ENCODE measurements at places on chromosomes 5 and 9.

DNA sequence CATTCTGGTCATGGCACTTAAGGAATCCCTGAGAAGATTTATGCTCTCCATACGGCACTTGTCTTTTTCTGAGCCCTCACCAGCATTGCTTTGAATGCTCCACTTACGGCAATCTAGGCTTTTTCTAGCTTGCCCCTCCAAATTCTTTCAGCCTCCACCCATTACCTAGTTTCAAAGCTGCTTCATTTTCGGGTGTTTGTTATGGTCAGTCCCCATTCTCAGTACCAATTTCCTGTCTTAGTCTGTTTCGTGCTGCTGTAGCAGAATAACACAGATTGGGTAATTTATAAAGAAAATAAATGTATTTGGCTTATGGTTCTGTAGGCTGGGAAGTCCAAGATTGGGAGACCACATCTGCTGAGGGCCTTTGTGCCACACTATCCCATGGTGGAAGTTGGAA lies 42.0 kb downstream of the ARHGEF28 start:
- no peak overlapping the region for H3K4me3 ChIP-seq
- no peak overlapping the region for H3K27ac ChIP-seq
- H3K27me3 ChIP-seq = no peaks in the 10 kb centered on the region
- no peak for DNase-seq
- no peaks in the 10 kb centered on the region for H3K4me1 ChIP-seq

DNA sequence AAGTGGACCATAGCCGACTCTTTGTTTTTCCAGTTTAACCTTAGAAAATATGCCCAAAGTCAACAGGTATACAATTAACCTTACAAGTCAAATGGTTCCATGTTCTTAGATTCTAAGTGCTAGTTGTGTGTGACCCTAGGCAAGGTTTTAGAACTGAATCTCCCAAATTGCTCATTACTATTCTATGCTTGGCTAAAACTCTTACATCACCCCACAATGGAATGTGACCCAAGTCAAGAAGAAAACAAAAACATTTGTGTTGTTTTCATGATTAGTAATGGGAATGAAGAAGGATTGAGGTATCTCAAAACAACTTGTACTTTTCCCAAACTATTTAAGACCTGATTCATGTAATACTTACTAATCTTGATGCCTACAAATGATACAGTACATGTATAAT lies 159.2 kb downstream of the ARRDC3 start:
- no peak overlapping the region for H3K4me3 ChIP-seq
- H3K36me3 ChIP-seq = no peaks in the 10 kb centered on the region
- H3K27me3 ChIP-seq = no peaks in the 10 kb centered on the region
- no peak for DNase-seq

- no peak overlapping the region for H3K4me3 ChIP-seq
- H3K4me1 ChIP-seq = no peaks in the 10 kb centered on the region
- no peaks in the 10 kb centered on the region for H3K27me3 ChIP-seq
- no peak overlapping the region for H3K27ac ChIP-seq
Measured at GRCh38 chr5:103283120-103283519, 24.6 kb downstream of the MACIR start.

- no peaks in the 10 kb centered on the region for H3K4me1 ChIP-seq
- no peak for DNase-seq
- no peak overlapping the region for H3K27ac ChIP-seq
- H3K4me3 ChIP-seq = no peak overlapping the region
- H3K27me3 ChIP-seq = no peaks in the 10 kb centered on the region
- no peaks in the 10 kb centered on the region for H3K36me3 ChIP-seq
Measured at GRCh38 chr9:127336506-127337352, 60.2 kb upstream of the SLC2A8 start.

GRCh38 chr5:82676661-82677060 lies 398.5 kb upstream of the RPS23 start:
- DNase-seq = no peak
- no peaks in the 10 kb centered on the region for H3K36me3 ChIP-seq
- H3K4me3 ChIP-seq = no peak overlapping the region
- H3K4me1 ChIP-seq = no peaks in the 10 kb centered on the region
- no peaks in the 10 kb centered on the region for H3K27me3 ChIP-seq
- no peak overlapping the region for H3K27ac ChIP-seq

DNA sequence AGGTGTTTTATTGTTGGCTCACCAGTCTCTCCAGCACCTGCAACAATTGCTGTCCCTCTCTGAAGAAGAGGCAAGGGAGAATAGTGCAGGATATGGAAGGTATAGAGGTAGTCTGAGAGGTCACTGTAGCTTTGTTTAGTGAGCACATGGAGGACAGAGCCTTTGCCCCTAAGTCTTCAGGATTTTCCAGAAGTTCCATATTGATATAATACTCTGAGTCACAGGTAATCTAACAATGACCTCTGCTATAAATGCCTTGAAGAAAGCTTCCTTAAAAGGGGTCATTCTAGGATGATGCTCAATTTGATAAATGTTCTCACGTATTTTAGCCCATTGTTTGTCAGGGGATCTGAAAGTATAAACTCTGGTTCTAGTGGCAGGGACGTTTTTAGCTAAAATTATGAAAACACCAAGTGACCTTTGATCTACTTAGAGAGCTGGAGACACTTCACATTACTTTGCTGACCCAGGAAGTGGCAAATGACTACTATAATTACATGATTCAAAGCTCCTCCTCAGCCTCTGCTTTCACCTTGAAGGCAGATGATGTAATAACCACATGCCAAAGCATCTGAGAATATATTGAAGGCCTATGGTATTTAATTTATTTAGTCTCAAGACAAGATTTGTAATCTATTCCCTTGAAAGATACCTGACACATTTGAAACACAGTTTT lies 366.9 kb upstream of the NUDT12 start:
- H3K27me3 ChIP-seq = no peaks in the 10 kb centered on the region
- no peak overlapping the region for H3K27ac ChIP-seq
- no peak for DNase-seq

DNA sequence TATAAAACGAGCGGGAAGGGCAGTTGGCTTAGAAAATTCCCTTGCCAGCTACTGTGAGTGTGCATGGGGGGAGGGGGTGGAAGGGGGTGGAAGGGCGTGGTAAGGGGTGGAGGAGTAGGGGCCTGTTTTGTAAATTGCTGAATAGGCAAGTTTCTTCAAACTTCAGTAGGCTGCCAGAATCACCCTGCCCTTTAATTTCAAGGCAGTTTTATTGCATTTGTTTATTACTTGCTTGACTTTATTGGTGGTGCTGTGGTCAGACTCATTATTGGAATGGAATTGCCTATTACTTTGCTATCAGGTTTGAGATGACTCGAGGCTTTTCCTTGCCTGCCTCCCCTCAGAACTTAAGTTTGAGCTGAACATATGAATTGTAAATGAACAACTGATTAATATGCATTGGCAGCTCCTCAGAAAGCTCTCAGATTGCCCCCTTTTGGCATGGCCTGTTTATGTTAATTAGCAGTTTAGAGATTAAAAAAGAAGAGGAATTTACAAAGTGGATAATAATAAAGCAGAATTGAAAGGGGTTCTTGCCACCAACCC lies 76.0 kb downstream of the SEMA6A start:
- no peak for DNase-seq
- no peak overlapping the region for H3K4me3 ChIP-seq
- H3K4me1 ChIP-seq = no peaks in the 10 kb centered on the region

- H3K27me3 ChIP-seq = no peaks in the 10 kb centered on the region
- DNase-seq = no peak
- no peak overlapping the region for H3K27ac ChIP-seq
- H3K4me1 ChIP-seq = no peaks in the 10 kb centered on the region
- H3K36me3 ChIP-seq = no peaks in the 10 kb centered on the region
- no peak overlapping the region for H3K4me3 ChIP-seq
Measured at GRCh38 chr9:13110766-13111417, 168.6 kb downstream of the MPDZ start.

- no peak overlapping the region for H3K27ac ChIP-seq
- no peak overlapping the region for H3K4me3 ChIP-seq
Measured at GRCh38 chr9:107540164-107540561, 50.6 kb upstream of the KLF4 start.

GRCh38 chr9:122190597-122191381 lies 31.1 kb downstream of the MORN5 start:
- no peak overlapping the region for H3K4me3 ChIP-seq
- H3K36me3 ChIP-seq = no peaks in the 10 kb centered on the region
- no peak overlapping the region for H3K27ac ChIP-seq
- H3K27me3 ChIP-seq = no peaks in the 10 kb centered on the region
- H3K4me1 ChIP-seq = no peaks in the 10 kb centered on the region

DNA sequence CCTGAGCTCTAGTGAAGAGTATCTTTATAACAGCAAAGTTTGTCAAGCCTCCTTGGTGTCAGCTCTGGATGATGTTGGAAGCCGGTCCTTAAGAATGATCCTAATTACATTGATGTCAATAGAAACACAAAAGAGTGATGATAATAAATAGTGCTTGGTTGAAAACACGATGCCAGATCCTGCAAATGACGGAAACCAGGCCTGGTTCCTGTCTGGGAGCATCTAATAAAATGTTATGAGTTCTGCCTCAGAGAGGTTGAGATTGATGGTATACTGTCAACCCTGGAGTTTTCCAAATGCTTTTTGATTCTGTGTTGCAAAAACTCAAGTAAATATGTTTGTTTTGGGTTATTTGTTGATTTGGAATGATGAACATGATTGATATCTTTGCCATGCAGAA lies 23.3 kb downstream of the HMHB1 start:
- H3K4me1 ChIP-seq = peaks cover 3% of the 10 kb centered on the region
- no peaks in the 10 kb centered on the region for H3K27me3 ChIP-seq
- no peak overlapping the region for H3K4me3 ChIP-seq
- no peak overlapping the region for H3K27ac ChIP-seq
- no peaks in the 10 kb centered on the region for H3K36me3 ChIP-seq
- no peak for DNase-seq

DNA sequence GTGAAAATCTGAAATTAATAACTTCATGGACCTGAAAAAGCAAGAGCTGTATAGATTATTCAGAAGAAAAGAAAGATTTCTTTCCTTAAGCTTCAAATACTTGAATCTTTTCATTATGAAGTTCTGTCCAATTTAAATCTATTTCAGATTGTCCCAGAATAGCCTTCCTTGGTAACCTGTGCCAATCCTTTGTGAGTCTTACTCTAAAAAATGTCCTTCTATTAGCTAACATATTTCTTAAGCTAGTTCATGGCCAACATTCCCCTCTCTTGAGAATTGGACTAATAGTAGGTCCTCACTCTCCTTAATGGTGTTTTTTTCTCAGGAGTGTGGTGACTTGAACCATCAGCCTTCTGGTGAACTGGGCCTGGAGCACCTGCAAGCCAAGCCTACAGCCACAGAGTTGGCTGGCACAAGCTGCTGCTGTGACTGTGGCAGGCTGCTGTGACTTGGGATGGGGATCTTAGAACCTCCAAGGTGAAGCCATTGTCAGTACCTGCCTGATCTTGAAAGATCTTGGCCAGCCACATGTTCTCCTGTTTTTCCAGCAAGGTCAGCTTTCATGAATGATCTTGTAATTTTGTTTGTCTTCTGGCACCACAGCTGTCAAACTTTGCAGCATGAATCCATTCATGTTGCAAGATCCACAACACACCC lies 262.6 kb upstream of the MAP3K1 start:
- no peak for DNase-seq
- no peaks in the 10 kb centered on the region for H3K36me3 ChIP-seq
- H3K4me1 ChIP-seq = no peaks in the 10 kb centered on the region
- H3K27me3 ChIP-seq = no peaks in the 10 kb centered on the region
- no peak overlapping the region for H3K4me3 ChIP-seq
- H3K27ac ChIP-seq = no peak overlapping the region

DNA sequence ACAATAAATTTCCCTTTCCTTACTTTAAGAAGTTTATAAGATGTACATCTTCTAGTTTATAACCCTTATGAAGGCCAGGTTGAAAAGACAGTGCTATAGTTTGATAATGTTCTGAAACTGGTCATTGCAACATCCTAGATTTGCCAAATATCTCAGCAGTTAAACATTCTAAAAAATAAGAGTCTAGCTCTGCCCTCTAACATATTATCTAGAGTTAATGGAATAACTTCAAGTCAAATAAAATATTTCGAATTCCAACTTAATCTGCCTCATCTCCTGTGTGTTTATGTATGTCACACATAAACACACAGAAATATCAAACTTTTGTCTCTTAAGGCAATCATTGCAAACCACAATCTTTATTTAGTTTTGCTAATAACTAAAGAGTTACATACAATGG lies 796.6 kb downstream of the TLE1 start:
- no peak for DNase-seq
- no peak overlapping the region for H3K27ac ChIP-seq
- no peaks in the 10 kb centered on the region for H3K4me1 ChIP-seq

DNA sequence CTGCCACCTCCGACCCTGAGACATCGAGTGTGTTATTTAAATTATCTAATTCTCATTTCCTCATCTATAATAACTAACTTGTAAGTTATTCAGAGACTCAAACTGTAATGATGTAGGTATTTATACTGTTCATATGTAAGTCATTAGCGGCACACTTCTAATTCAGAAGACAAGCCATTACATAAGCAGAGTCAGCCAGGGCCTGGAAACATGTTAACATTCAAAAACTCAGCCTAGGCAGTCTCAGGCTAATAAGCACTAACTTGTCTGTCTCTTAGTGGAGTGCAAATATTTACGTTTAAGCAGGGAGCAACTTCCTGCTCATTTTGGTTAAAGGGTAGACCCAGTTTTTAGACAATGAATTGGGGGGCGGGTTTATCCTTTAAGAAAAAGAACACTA lies 598.4 kb downstream of the ACTL7B start:
- H3K4me3 ChIP-seq = no peak overlapping the region
- DNase-seq = no peak
- no peak overlapping the region for H3K27ac ChIP-seq
- no peaks in the 10 kb centered on the region for H3K4me1 ChIP-seq

- no peak for DNase-seq
- no peaks in the 10 kb centered on the region for H3K4me1 ChIP-seq
- H3K4me3 ChIP-seq = no peak overlapping the region
- no peaks in the 10 kb centered on the region for H3K36me3 ChIP-seq
- H3K27ac ChIP-seq = no peak overlapping the region
- no peaks in the 10 kb centered on the region for H3K27me3 ChIP-seq
Measured at GRCh38 chr5:77946381-77947040, 170.4 kb upstream of the TBCA start.

GRCh38 chr5:6402939-6403338 lies 24.6 kb upstream of the MED10 start:
- peaks cover 7% of the 10 kb centered on the region for H3K4me1 ChIP-seq
- no peaks in the 10 kb centered on the region for H3K27me3 ChIP-seq
- H3K4me3 ChIP-seq = no peak overlapping the region
- peak; percentile 48 for DNase-seq
- no peaks in the 10 kb centered on the region for H3K36me3 ChIP-seq

DNA sequence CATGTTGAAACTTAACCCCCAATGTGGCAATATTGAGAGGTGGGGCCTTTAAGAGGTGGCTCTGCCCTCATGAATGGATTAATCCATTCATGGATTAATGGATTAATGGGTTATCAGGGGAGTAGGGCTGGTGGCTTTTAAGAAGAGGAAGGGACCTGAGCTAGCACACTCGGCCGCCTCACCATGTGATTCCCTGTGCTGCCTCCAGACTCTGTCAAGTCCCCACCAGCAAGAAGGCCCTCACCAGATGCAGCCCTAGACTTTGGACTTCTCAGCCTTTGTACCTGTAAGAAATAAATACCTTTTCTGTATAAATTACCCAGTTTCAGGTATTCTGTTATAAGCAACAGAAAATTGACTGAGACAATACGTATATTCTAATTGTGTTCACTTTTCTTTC lies 272.2 kb upstream of the DMRT1 start:
- peaks cover 14% of the 10 kb centered on the region for H3K36me3 ChIP-seq
- peak overlapping the region; percentile 50 for H3K4me3 ChIP-seq
- peaks cover 90% of the 10 kb centered on the region for H3K4me1 ChIP-seq
- no peaks in the 10 kb centered on the region for H3K27me3 ChIP-seq
- H3K27ac ChIP-seq = peak overlapping the region; percentile 98
- peak; percentile 80 for DNase-seq

GRCh38 chr5:105207066-105207465 lies 1644.5 kb upstream of the NUDT12 start:
- H3K27me3 ChIP-seq = no peaks in the 10 kb centered on the region
- H3K4me3 ChIP-seq = no peak overlapping the region
- no peaks in the 10 kb centered on the region for H3K36me3 ChIP-seq
- no peak for DNase-seq
